ENCODE measurements at places on chromosomes 7 and 10. TPM values are rescaled to one million over a fixed set of nuclear protein-coding genes. Genes with fewer than 3 reads are reported as not detected.

DNA sequence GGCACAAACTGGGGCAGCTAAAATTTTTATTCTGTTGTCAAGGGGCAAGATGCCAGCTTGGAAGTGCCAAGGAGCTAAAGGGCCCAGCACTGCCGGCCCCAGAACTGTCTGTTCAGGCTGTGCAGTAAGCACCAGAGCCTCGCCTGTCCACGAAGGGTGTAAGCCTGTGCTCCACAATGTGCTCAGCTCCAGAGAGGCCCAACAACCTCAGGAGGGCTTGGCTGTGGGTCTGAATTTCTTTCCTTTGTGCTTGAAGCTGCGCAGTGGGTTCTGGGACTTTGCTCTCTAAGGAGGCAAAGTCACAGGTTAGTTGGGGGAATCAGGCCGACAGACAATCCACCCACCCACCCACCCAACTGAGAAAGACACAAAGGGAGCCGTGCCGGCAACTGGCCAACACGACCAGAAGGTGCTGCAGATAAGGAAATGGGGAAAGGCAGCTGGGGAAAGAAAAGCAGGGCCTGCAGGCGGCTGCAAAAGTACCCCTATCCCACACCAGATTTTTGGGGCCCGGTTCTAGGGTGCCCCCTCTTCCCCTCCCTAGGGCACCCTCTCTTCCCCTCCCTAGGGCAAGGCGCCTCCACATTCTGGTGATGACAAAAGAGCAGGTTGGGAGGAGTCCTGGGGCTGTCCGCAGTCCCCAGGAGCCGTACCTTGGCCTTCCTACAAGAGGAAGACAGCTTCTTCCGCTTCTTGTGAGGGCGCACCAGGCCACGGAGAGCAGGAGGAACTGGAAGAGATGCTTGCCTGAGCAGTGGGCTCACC is 7.7 kb downstream of the DDX56 start:
- no peak for DNase-seq

The SLK gene
- total RNA-seq = 20.2 TPM

The OR2A7 gene
- total RNA-seq = 0.69 TPM

The SNX13 gene
- 33.9 TPM for total RNA-seq

DNA sequence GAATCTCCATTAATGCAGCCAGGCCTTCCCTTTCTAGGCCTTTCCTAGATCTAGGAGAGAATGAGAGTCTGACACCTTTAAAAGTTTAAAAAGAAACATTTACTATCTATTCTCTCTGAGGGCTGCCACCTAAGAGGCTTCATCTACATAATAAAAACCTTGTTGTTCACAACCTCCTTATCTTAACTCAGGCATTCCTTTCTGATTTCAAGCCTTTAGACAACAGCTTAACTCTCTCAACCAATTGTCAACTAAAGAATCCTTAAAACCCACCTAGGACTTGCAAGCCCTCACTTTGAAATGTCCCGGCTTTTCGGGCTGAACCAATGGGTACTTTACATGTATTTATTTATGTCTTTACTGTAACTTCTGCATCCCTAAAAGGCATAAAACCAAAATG is 64.3 kb upstream of the RET start:
- no peak for DNase-seq

The RADIL gene
- total RNA-seq = 9.3 TPM

GRCh38 chr10:14648005-14648765 is 126.5 kb downstream of the FAM107B start:
- DNase-seq = no peak

DNA sequence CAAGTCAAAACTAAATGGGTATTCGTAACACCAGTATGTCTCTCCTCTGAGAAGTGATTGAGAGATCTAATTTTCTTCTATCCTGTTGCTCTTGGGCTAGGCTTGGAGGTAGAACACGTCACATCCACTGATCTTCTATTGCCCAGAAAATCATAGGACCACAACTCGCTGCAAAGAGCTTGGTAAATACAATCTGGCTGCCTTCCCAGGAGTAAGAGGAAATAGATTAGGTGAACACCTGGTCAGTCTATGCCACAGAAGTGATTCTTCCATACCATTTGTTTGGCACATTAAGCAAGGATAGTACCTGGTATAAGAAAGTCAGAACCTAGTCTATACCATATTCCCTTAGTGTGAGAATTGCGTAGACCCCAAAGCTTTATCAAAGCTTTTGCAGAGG is 129.3 kb upstream of the PHYHIPL start:
- DNase-seq = peak; percentile 11

DNA sequence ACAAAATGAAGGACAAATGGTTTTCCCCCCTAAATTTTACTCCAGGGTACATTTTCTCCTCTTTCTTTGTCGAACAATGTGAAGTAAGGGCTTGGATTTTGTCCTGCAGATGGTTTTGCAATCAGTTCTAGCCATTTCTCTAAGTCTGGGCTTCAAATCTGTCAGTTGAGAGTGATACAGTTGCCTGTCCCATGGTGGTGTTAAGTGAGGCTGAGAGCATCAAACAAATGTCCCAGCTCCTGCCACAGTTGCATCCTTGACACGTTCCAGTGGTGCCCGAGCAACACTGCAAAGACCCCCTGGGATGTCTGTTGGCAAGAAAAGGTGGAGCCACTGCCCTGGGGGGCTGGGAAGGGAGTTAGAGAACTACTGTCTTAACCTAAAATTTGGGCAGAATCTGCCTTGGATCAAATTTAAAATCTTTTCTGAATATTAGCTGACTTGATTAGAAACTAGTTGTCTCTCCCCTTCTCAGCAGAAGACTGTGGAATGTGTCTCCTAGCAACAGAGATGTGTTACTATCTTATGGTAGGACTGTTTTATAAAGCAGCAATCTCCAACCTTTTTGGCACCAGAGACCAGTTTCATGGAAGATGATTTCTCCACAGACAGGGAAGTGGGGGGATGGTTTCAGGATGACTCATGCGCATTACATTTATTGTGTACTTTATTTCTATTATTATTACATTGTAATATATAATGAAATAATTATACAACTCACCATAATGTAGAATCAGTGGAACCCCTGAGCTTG is 102.0 kb upstream of the STEAP1B start:
- DNase-seq = peak; percentile 48

The ABCC2 gene
- total RNA-seq = 2.4 TPM

- no peak for DNase-seq
These were observed 109.3 kb downstream of the ICA1 start for GRCh38 chr7:8152489-8153192.

DNA sequence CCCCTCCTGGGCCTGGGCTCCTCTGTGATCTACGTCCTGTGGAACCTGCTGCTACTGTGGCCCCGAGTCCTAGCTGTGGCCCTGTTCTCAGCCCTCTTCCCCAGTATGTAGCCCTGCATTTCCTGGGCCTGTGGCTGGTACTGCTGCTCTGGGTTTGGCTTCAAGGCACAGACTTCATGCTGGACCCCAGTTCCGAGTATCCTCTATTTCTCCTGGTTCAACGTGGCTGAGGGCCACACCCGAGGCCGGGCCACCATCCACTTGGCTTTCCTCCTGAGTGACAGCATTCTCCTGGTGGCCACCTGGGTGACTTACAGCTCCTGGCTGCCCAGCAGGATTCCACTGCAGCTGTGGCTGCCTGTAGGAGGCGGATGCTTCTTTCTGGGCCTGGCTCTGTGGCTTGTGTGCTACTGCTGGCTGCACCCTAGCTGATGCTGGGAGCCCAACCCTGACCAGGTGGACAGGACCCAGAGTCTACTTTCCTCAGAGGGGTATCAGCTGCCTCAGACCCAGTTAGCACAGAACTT is 37.8 kb upstream of the MMD2 start:
- DNase-seq = no peak

- no peak for DNase-seq
These were observed 15.9 kb downstream of the VSIR start for GRCh38 chr10:71757399-71757922.

- DNase-seq = no peak
These were observed 103.6 kb downstream of the AHR start for GRCh38 chr7:17401791-17402627.

The UNC5B gene
- total RNA-seq = 0.26 TPM

The SLC18A2 gene
- not detected for total RNA-seq

The C10orf67 gene
- total RNA-seq = 0.15 TPM

The KLLN gene
- 0.23 TPM for total RNA-seq

DNA sequence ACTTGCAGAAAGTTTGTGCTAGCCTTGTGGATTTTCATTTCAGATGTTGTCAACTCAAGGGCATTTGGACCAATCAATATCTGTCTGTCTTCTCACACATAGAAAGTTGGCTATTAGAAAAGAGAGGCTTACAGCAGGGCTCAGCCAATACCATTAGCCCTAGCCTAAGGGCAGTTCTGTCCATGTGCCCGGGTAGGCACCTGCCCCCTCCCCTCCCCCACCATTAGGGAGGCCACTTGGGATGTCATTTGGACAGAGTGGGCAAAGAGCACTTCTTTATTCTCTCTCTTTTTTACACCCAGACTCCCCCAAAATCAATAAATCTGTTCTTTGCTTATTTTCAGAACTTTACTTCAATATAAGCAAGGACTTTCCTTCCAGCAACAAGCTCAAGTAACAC is 188.5 kb upstream of the MKI67 start:
- no peak for DNase-seq

DNA sequence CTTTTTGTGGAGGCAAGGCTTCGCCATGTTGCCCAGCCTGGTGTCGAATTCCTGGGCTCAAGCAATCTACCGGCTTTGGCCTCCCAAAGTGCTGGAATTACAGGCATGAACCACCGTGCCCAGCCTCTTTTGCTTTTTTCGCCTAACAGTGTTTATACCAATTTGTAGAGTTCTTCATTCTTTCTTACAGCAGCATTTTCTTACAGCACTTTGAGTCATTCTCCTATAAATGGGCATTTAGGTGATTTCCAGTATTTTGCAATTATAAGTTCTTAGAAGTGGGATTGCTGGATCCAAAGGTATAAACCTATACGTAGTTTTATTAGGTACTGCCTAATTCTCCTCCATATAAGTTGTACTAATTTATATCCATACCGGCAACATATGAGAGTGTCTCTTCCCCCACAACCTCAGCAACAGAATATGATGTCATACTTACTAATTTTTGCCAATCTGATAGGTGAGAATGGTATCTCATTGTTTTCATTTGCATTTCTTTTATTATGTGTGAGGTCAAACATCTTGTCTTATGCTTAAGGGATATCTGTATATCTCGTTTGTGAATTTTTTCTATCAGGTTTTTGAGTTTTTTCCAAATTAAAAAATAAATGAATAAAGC is 39.1 kb downstream of the SUFU start:
- peak; percentile 3 for DNase-seq

DNA sequence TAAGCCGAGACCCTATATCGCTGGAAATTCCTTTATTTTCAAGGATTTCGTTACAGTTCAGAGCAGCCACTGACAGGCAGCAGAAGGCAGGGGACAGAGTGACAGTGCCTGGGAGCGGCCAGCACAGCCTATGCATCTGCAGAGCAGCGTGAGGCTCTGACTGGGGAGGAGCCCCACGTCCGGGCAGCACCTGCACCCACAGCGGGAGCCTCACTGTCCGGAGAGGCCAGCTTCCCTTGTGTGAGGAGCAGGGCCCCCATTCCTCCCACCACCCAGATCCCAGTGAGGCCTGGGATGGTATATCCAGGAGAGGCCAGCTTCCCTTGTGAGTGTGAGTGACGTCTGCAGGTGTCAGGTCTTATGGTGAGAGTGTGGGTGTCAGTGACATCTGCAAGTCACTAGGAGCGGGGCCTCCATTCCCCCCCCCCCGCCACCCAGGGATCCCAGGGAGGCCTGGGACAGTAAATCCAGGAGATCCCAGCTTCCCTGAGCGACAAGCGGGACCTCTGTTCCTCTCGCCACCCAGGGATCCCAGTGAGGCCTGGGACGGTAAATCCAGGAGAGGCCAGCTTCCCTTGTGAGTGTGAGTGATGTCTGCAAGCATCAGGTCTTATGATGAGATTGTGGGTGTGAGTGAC is 259.1 kb downstream of the PTPRN2 start:
- DNase-seq = no peak

DNA sequence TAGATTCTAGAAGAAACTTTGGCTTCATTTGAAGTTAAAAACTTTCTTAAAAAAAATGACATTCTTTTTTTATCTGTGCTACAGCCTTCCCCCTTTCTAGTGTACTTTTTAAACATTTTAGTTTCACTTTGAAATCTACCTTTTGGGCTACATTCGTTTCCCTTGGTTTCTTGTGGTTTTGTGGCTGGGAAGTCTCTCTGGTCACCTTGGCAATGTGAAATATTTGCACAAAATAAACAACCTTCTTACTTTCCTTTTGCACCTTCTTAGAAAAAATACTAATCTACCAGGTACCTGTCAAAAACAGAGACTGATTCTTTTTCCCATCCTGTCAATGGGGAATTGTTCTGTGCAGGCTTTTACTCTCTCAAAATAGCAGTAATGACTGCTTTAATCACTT is 350.2 kb downstream of the GATA3 start:
- peak; percentile 47 for DNase-seq

- DNase-seq = no peak
These were observed 25.3 kb upstream of the NUDCD3 start for GRCh38 chr7:44515590-44516268.

GRCh38 chr10:132222726-132223125 is 36.0 kb downstream of the DPYSL4 start:
- no peak for DNase-seq
